Central memory CD8-positive, alpha-beta T cell (primary cell): ENCODE measurements at places on chromosomes 4 and X.

DNA sequence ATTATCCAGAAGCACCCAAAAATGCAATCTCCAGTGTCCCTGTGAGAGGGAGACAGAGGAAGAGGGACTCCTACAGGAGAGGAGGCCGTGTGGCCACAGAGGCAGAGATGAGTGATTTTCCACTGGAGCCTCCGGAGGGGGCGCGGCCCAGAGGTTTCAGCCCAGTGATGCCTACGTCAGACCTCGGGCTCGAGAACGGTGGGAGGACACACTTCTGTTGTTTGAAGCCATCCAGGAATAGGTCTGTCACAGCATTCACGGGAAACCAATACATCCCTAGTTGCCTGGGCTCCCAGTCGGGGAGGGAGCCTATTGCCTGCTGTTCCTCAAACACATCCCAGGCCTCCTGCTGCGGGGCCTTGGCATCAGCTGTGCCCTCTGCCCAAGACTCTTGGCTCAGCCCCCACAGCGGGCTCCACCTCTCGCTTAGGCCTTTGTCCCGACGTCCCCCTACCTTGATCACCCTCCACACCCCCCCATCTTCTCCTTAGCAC is 39.2 kb upstream of the HMX1 start:
- H3K4me3 ChIP-seq = no peak overlapping the region
- no peak for DNase-seq
- H3K27ac ChIP-seq = no peak overlapping the region

DNA sequence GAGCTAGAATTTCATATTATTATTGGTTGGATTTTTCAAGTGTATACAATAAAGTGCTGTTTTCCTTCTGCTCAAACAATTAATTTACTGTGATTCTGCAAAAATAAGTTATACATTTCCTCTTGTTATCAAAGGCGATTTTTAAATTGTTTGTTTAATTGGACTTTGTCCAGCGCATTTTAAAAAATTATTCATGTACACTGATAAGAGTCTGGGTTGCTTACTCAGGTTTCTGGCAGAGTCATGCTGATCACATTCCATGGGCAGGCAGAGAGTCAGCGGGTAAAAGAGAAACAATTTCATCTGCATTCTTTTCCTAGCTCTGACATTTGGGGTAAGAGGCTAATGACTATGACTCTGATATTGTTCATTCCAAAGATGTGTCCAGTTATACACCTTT is 8.9 kb downstream of the FAT4 start:
- DNase-seq = no peak
- H3K4me1 ChIP-seq = no peaks in the 10 kb centered on the region
- H3K4me3 ChIP-seq = no peak overlapping the region
- H3K27me3 ChIP-seq = peaks cover under 1% of the 10 kb centered on the region
- H3K27ac ChIP-seq = no peak overlapping the region

DNA sequence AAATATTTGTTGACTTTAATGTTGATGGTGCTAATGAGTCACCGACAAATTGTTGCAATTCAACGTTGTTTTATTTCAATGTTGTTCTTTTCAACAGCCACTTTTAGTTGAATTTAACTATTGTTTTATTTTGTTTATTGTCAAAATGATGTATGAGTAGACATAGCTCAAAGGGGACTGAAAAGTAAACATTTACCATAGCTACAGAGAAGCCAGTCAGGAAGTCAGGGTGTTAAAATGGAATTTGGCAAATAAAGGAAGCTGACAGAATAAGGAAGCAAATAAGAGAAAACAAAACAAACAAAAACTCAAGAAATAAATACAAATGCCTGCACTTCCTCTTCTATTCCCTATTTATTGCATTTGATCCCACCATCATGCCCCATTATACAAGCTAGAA is 648.4 kb upstream of the HTR2C start:
- no peaks in the 10 kb centered on the region for H3K36me3 ChIP-seq
- no peak overlapping the region for H3K27ac ChIP-seq
- H3K4me1 ChIP-seq = no peaks in the 10 kb centered on the region
- H3K4me3 ChIP-seq = no peak overlapping the region

GRCh38 chr4:106140601-106141000 is 175.4 kb downstream of the TBCK start:
- no peak overlapping the region for H3K27ac ChIP-seq
- DNase-seq = no peak
- H3K27me3 ChIP-seq = no peaks in the 10 kb centered on the region

- no peak overlapping the region for H3K4me3 ChIP-seq
- H3K27me3 ChIP-seq = peaks cover 15% of the 10 kb centered on the region
- H3K36me3 ChIP-seq = no peaks in the 10 kb centered on the region
- H3K4me1 ChIP-seq = no peaks in the 10 kb centered on the region
- DNase-seq = no peak
Measured at GRCh38 chr4:105605493-105605892, 53.1 kb downstream of the ARHGEF38 start.

DNA sequence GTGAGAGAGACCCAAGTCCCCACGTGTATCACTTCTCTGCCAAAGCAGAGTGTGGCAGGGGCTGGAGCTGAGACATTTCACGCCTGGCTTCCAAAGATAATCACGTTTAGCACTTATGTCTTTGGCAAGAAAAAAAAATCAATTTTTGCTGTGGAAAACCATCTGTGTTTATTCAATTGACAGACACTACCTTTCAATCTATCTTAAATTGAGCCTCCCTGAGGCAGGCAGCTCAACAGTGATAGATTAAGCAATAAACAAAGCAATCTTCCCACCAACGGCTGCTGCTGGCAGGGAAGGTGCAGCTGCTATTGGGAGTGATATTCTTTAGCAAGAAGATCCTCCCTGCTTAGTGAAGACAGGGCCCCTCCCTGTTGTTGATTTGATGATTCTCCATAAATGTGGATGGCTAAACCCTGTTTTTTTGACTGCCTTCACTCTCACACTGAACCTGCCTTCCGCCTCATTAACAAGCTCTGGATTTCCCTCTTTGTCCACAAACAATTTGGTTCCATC is 11.6 kb upstream of the MAGEB17 start:
- H3K27me3 ChIP-seq = peaks cover 6% of the 10 kb centered on the region
- H3K36me3 ChIP-seq = no peaks in the 10 kb centered on the region
- DNase-seq = no peak
- H3K4me3 ChIP-seq = no peak overlapping the region
- no peak overlapping the region for H3K27ac ChIP-seq

- no peak for DNase-seq
- peaks cover 6% of the 10 kb centered on the region for H3K4me1 ChIP-seq
- no peak overlapping the region for H3K27ac ChIP-seq
- H3K27me3 ChIP-seq = peaks cover 77% of the 10 kb centered on the region
- no peak overlapping the region for H3K4me3 ChIP-seq
Measured at GRCh38 chr4:76687746-76688448, 210.0 kb downstream of the SOWAHB start.

DNA sequence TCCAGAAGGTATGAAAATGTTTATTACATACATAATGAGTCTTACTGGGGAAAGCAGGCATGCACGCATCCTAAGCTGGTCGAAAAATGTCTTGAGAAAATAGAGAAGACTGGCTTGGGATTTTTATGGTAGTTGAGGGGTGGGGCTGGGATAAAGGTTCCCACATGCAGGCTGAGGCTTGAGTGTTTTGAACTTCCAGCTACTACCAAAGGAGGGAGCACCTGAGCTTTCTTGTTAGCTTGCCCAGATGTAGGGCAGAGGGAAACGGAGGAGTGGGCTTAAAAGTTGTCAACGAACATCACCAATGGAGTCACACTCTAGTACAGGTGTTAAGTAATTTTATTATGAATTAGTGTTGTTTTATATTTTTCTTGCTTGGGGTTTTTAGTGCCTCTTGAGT is 39.6 kb upstream of the SRPX start:
- H3K36me3 ChIP-seq = no peaks in the 10 kb centered on the region
- H3K4me1 ChIP-seq = no peaks in the 10 kb centered on the region
- H3K27ac ChIP-seq = no peak overlapping the region
- H3K27me3 ChIP-seq = peaks cover 7% of the 10 kb centered on the region
- DNase-seq = no peak

DNA sequence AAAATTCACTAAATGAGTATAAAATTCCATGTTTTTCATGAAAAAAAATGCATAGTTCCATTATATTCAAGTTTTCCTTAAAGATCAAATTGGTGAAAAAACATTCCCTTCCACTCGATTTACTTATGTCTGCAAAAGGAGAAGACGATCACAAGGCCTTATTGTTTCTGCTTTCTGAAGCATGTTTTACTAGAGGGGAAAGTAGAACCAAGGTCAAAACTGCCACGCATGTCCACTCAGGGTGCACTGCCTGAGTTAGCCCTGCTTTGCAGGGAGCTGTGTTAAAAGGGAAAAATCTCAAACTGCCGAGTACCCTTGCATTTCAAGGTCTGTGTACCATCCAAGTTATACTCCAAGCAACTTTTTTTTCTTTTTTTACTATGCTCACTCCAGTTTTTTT is 57.2 kb downstream of the TRAPPC11 start:
- H3K4me3 ChIP-seq = no peak overlapping the region
- no peak overlapping the region for H3K27ac ChIP-seq
- peaks cover 12% of the 10 kb centered on the region for H3K36me3 ChIP-seq
- H3K4me1 ChIP-seq = peaks cover 2% of the 10 kb centered on the region
- DNase-seq = no peak

DNA sequence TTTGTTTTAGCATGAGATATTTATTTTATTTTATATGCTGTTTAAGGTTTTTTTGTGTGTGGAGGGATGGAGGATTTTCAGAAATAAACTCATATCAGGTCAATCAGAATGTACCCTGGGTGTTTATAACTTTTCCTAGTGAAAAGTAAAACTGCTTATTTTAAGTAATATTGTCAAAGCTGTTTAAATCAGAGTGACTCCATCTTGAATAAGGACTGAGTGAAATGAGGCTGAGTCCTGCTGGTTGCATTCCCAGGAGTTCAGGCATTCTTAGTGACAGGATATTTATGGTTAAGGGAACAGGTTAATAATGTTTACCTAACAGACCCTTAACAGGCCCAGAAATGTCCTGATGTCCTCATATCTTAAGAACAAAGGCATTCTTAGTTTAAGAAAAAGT is 1160.9 kb upstream of the PCDH7 start:
- H3K4me1 ChIP-seq = no peaks in the 10 kb centered on the region
- H3K27me3 ChIP-seq = no peaks in the 10 kb centered on the region
- no peak for DNase-seq
- no peak overlapping the region for H3K27ac ChIP-seq
- no peak overlapping the region for H3K4me3 ChIP-seq
- H3K36me3 ChIP-seq = no peaks in the 10 kb centered on the region

DNA sequence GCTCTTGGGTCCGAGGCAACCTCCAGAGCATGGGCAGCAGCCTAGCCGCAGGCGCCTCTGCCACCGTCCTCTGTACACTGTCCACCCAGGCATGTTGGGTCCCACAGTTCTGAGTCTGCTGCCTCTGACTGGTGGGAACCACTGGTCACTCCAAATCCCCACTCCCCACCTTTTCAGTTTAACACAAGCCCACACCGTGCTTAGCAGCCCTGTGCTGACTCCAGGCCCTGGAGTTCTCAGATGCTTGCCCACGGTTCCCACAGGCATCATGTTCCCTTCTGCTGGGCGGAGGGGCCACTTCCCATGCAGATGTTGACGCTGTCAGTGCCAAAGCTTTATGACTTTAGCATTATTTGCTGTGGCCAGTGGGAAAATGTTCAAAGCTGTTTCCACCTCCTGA is 104.5 kb downstream of the SCD5 start:
- H3K27ac ChIP-seq = no peak overlapping the region
- no peaks in the 10 kb centered on the region for H3K4me1 ChIP-seq
- no peaks in the 10 kb centered on the region for H3K27me3 ChIP-seq
- DNase-seq = no peak
- peaks cover 2% of the 10 kb centered on the region for H3K36me3 ChIP-seq

- no peak overlapping the region for H3K4me3 ChIP-seq
- no peaks in the 10 kb centered on the region for H3K36me3 ChIP-seq
- peaks cover 30% of the 10 kb centered on the region for H3K27me3 ChIP-seq
- no peak for DNase-seq
- H3K4me1 ChIP-seq = no peaks in the 10 kb centered on the region
Measured at GRCh38 chr4:148522995-148523394, 80.8 kb upstream of the NR3C2 start.

DNA sequence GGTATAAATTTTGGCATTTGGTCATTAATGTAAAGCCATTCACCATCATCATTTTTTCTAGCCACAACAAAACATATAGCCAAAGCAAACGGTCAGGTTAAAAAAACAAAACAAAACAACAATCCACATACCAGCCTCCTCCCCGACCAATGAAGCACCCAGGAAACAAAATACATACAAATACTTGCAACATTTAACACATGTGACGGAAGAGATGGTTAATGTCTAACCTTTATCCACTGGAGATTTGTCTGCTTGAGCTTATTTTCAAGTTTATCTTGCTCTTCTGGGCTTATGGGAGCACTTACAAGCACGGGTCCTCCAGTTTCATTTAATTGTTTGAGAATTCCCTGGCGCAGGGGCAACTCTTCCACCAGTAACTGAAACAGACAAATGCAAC is 857.5 kb upstream of the FTHL17 start:
- H3K27ac ChIP-seq = no peak overlapping the region
- no peaks in the 10 kb centered on the region for H3K36me3 ChIP-seq
- no peak for DNase-seq
- H3K27me3 ChIP-seq = no peaks in the 10 kb centered on the region
- no peaks in the 10 kb centered on the region for H3K4me1 ChIP-seq

GRCh38 chr4:16113741-16114140 is 29.9 kb upstream of the PROM1 start:
- no peak overlapping the region for H3K4me3 ChIP-seq
- no peak for DNase-seq
- H3K27me3 ChIP-seq = peaks cover 42% of the 10 kb centered on the region
- H3K36me3 ChIP-seq = no peaks in the 10 kb centered on the region
- no peaks in the 10 kb centered on the region for H3K4me1 ChIP-seq

GRCh38 chr4:159235779-159236368 is 133.0 kb downstream of the RAPGEF2 start:
- peaks cover 2% of the 10 kb centered on the region for H3K36me3 ChIP-seq
- H3K27ac ChIP-seq = no peak overlapping the region
- H3K27me3 ChIP-seq = no peaks in the 10 kb centered on the region
- H3K4me3 ChIP-seq = no peak overlapping the region

DNA sequence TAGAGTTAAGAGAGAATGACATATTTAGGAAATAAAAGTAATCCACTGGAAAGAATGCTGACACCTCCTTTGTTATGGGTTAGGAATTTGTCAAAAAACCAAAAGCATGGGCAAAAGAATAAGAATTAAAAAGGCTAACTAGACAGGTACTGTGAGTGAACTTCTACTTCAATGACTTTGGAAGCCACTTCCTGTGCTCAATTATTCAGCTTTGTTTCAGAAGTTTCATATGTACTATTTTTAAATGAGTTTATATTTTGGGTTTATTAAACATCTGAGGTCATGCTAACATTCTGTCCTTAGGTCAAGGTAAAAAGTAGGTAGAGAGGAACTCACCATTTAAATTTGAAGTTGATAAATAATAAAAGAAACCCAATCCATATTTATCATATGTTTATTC is 106.7 kb upstream of the CXorf51A start:
- H3K27me3 ChIP-seq = no peaks in the 10 kb centered on the region
- no peak for DNase-seq
- H3K27ac ChIP-seq = no peak overlapping the region
- no peak overlapping the region for H3K4me3 ChIP-seq
